ENCODE measurements at places on chromosomes 12 and 14.

- DNase-seq: no peak
Observed at GRCh38 chr12:24711056-24712008, 237.6 kb downstream of the BCAT1 start.

DNA sequence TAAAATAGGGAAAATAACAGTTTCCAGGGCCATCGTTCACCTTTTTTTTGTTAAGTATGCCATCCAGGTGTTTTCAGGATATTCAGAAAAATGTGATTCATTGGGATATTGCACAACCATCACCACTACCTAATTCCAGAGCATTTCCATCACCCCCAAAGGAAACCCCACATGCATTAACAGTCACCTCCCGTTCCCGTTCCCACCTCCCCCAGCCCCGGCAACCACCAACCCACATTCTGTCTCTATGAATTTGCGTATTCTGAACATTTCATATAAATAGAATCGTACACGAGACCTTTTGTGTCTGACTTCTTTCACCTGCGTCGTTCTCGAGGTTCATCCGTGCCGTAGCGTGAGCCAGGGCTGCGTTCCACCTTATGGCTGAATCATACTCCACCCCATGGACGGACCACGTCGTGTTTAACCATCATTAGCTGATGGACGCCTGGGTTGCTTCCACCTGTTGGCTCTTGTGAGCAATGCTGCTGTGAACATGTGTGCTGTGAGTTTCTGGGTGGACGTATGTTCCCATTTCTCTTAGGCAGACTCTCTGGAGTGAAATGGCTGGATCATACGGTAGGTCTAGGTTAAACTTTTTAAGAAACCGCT lies 51.0 kb upstream of the NCOR2 start:
- no peak for DNase-seq

- DNase-seq: no peak
Observed at GRCh38 chr12:105626653-105627052, 296.2 kb downstream of the C12orf75 start.

DNA sequence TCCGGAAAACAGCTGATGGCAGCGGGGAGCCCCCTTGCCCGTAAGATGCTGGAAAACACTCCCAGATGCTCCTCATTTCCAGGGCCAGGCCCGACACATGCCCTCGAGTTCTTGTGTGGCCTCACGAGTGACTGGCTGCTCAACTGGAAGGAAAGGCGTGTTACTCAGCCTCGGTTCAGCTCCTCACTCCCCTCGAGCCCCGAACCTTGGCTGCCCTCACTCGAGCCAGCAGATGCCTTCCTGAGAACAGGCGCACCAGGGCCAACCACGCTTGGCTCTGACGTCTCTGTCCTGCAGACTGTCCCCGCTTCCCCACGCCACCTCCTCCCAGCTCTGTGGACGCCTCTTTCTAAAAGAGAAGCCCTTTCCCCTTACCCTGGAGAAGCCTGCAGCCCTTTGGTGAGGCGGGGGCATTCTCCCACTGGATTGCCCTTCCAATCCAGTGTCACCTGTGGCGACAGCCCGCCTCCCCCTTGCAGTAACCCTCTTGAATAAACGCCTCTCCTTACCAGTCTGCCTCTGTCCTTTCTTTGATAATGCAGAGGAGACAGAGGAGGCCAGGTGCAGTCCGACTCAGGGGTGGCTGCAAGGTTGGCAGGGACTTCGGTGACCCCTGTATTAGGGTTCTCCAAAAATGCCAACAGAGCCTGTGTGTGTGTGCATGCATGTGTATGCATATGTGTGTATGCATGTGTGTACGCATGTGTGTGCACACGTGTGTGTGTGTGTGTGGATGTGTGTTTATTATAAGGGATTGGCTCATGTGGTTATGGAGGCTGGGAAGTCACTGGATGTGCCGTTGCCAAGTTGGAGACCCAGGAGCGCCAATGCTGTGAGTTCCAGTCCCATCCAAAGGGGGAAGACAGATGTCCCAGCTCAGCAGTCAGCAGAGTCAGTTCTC lies 166.3 kb downstream of the KIF26A start:
- DNase-seq: no peak

- DNase-seq: no peak
Observed at GRCh38 chr12:43493261-43493797, 58.7 kb downstream of the ADAMTS20 start.

- DNase-seq: no peak
Observed at GRCh38 chr14:68894123-68894522, 85.0 kb downstream of the ACTN1 start.

- DNase-seq: no peak
Observed at GRCh38 chr12:94954029-94954685, 49.3 kb downstream of the NDUFA12 start.

DNA sequence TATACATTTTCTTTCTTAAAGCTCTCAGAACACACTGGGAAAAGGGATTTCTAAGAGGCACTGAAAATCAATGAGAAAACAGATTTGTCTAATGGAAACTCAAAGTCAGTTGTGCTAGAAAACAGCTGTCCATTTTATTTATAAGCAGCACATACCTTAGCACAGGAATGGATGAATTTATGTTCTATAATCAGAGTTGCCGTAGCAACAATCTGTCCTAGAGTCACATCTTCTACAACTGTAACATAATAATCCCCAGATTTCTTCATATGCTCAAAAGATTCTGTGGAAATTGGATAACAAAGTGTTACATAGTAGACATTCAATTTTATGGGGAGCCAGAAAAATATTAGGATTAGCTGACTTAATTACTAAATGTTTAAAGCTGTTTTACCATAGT lies 9.8 kb downstream of the GNPNAT1 start:
- no peak for DNase-seq

DNA sequence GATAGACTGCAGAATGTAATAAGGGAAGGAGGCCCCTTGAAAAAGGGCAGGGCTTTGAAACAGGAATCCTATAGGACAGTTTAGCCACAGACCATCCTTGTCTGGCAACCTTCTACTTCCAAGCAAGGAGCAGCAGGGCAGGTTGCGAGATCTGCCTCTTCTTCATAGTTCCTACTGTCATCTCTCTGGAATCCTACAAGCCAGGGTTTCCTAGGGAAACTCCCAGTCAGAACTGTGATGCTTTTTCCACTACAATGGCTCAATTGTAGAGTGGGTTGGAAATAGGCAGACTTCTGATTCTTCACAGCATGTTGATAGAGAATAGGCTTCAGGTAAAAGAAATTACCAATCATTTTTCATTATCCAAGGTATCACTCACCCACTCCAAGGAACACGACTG lies 186.3 kb downstream of the DACT1 start:
- no peak for DNase-seq

GRCh38 chr14:77071938-77072388 lies 26.1 kb upstream of the CIPC start:
- no peak for DNase-seq

DNA sequence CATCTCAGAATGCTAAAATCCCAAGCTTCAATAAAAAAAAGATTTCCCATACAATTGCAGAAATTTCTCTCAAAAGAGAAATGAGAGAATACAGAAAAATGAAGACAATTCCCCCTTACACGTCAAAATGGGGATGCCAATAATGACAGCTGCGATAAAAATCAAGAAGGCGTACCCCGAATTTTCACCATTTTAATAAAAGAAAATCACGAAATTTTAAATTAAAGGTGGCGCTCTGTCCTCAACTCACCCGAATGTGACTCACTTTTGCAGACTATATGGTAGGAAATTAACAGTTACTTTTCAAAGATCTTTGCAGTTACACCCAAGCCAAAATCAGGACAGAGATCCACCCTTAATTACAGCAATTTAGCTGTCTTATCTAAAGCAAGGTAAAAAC lies 2.1 kb downstream of the ATP2B1 start:
- DNase-seq: no peak

DNA sequence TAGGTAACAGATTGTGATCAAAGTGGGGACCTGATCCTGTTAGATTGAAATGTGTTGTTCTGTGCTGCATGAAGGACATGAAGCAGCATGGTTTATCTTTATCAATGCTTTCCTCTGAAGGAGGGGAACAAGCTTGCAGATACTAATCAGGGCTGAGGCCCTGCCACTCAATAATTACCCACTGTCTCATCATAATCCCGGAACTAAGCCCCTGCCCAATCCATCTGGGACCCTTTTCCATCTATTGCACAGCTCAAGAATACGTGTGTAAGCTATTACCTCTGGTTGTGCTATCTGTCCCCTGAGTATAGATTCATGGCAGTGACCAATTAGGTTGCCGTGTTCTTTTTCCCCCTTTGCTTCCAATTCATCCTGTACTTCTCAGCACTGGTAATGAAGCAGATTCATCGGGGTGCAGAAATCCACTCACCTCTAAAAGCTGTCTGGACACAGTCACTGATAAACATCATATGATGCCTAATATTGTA lies 67.8 kb downstream of the OTX2 start:
- no peak for DNase-seq

- no peak for DNase-seq
Observed at GRCh38 chr14:75467763-75468162, 39.9 kb downstream of the JDP2 start.

DNA sequence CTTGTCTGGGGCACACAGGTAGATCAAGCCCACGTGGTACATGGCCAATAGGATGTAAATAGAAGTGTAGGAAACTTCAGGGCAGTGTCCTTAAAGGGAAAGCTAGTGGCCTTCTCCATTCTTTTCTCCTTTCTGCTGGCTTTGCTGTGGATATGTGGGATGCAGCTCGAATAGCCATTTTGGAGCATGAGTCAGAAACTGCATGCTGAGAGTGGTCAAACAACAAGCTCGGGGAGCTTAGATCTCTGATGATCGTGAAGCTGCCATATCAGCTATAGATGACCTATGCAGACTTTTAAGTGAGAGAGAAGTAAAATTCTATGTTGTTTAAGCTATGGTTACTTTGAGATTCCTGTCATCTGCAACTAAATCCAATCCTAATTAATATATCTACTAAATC lies 241.3 kb upstream of the DAAM1 start:
- no peak for DNase-seq

Measured in NCI-H774 (cell line).